Hypothalamus (tissue), 51 donors: ENCODE measurements at places on chromosomes 7 and 10.

GRCh38 chr7:41574377-41574776 is 128.5 kb downstream of the INHBA start:
- no peak for DNase-seq

DNA sequence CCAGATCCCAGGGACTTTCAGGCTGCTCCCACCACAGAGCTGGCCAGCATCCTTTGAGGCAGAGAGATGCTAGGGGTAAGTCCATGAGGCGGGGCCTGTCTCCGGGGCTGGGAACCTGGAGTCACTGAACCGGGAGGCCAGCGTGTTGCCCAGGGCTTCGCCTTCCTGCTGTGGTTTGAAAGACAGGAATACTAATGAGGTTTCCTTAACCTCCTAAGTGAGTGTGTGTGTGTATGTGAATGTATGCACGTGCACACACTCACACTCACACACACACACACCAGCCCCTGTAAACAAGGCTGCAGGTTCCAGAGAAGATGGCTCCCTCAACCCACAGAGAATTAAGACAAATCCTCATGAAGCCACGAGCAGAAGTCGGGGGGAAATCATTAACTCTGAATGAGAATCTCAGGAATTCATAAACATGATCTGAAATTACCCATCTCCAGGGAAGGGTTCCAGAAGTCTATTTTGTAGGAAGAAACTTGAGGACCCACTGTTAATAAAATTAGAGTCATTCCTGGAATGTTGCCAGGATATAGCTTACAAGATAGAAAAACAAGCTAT is 20.3 kb upstream of the PFKP start:
- DNase-seq = no peak

GRCh38 chr7:154472343-154472742 is 420.1 kb downstream of the DPP6 start:
- DNase-seq = no peak

GRCh38 chr10:6507311-6507710 is 72.8 kb downstream of the PRKCQ start:
- no peak for DNase-seq

DNA sequence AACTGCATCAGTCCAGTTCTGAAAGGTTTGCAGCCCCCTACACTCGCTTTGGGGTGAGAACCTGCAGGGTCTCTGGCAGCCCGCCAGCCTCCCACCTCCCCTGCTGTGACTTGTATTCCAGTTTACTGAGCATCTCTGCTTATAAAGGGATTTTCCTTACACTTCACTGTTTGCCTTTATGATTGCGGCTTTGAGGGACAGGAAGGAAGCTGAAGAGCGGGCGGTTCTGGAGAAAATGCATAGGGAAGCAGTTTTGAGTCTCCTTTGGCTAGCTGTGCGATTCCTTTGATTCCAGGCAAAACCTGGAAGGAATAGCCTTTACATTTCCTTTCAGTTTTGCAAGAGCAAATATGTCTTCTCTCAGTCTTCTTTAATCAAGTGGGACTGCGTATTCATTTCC is 65.0 kb upstream of the TRIM8 start:
- no peak for DNase-seq

GRCh38 chr7:81280531-81280930 is 361.7 kb upstream of the SEMA3C start:
- DNase-seq = no peak

DNA sequence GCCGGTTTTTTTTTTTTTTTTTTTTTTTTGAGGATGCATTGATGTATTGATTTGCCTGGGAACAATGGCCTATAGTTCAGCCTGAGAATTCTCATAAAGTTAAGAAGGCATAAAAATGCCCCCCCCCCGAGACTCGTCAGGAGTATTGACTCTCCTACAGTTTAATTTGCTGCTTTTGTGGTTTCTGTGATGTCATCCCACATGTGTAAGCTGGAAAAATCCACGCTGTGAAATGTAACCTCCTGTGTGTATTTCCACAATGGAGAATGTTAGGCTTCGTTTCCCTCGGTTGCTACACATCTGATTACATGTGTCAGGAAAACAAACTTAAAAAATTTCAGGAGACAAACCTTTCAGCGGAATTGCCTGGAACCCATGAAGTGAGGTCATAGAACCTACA is 117.9 kb downstream of the FANK1 start:
- no peak for DNase-seq

GRCh38 chr10:17179002-17179401 is 22.5 kb downstream of the TRDMT1 start:
- no peak for DNase-seq

GRCh38 chr10:54909165-54909564 is 108.1 kb upstream of the PCDH15 start:
- no peak for DNase-seq

GRCh38 chr7:44639671-44640321 is 33.4 kb downstream of the OGDH start:
- DNase-seq = peak; percentile 33

DNA sequence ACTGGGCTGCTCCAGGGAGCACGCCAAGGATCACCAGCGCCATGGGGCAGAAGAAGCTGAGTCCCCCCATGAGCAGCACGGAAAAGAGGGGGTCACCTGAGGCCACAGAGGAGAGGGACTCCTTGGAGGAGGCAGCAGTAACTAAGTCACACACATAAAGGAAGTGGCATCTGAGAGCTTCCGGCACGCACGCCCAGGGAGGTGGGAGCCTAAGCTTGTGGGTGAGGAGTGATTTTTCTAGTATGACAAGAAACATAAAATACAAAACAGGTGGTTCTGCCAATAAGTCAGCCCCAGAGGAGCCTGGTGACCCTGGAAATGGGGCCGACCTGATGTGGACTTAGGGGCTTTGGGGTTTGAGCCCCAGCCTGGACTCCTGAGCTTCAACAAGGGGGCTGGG is 60.8 kb downstream of the CARD11 start:
- no peak for DNase-seq

- DNase-seq = no peak
Measured at GRCh38 chr10:73758704-73759511, 14.7 kb downstream of the SEC24C start.

DNA sequence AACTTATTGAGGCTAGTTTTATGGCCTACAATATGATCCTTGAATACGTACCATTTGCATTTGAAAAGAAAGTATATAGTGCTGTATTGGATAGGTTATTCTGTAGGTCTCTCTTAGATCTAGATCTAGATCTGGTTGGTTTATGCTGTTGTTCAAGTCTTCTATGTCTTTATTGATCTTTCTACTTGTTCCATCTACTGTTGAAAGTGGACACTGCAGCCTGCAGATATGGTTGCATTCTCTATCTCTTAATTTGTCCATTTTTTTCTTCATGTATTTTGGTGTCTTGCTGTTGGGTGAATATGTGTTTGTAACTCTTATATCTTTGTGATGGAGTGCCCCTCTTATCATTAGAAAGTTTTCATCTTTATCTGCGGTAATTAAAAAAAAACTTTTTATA is 139.4 kb upstream of the PCDH15 start:
- DNase-seq = no peak

- DNase-seq = no peak
Measured at GRCh38 chr7:11726001-11726793, 105.8 kb downstream of the THSD7A start.

- DNase-seq = no peak
Measured at GRCh38 chr7:40220421-40220911, 85.7 kb downstream of the SUGCT start.

DNA sequence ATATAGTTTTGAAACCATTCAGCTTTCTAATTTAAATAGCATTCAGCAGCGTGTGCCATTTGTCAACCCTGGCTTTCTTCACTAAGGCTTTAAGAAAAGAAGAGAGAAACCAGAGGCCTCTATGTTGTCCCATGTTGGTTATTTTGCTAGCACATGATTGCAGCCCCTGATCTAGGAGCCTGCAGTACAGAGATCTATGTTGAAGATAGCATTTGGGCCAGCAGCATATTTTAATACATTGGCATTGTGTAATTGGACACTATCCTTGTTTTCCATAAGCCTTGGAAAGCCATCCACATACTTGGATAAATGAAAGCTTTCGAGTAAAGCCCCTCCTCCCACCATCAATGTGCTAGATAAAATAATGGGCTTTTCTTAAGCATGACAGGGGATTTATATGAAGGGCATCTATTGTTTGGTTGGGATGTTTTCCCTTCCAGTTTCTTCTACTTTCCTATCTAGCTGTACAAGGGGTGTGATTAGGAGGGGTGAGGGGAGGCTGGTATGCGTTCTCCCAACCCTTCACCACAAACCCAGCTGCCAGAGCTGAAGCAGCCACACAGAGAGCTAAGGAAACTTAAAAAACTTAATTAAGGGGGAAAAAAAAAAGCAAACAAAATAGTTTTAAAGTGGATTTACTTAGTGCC is 23.1 kb upstream of the SDHAF3 start:
- DNase-seq = no peak

DNA sequence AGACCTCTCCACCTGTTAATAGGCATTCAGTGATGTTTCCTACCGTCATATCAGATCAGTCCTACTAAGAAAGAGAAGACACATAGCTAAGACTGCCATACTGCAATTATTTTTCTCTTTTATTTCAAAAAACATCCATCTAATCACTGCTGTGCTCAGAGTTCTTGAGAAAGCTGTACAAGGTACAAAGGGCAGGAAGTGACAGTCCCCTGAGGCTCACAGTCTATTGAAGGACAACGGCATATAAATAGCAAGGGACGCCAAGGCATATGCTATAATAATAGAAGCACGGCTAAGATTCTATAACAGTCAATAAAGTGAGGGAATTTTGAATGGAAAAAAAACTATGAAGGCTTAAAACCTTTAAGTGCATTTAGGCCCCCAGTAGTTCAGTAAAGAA is 415.3 kb upstream of the NRP1 start:
- no peak for DNase-seq

DNA sequence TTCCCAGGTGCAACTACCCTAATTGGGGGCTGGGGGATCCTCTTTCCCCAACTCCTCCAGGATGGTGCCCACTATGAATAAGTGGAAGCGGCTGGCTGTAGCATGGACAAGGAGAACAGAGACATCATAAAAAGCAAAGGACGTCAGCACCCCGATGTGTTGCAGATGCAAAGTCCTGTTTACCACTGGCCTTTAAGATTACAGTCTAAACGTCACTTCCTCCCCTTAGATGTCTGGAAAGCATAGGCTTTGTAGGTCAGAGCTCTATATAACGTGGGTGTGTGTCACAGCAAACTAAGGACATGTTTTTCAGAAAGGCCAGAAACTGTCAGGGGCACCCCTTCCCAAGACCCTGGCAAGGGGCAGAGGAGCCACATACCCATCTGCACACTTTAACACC is 7.9 kb downstream of the COBL start:
- no peak for DNase-seq

- no peak for DNase-seq
Measured at GRCh38 chr10:31908157-31908556, 20.5 kb downstream of the ARHGAP12 start.

GRCh38 chr10:12782537-12782936 is 219.0 kb downstream of the CCDC3 start:
- DNase-seq = no peak

GRCh38 chr10:56537984-56538383 is 176.9 kb upstream of the ZWINT start:
- DNase-seq = no peak

DNA sequence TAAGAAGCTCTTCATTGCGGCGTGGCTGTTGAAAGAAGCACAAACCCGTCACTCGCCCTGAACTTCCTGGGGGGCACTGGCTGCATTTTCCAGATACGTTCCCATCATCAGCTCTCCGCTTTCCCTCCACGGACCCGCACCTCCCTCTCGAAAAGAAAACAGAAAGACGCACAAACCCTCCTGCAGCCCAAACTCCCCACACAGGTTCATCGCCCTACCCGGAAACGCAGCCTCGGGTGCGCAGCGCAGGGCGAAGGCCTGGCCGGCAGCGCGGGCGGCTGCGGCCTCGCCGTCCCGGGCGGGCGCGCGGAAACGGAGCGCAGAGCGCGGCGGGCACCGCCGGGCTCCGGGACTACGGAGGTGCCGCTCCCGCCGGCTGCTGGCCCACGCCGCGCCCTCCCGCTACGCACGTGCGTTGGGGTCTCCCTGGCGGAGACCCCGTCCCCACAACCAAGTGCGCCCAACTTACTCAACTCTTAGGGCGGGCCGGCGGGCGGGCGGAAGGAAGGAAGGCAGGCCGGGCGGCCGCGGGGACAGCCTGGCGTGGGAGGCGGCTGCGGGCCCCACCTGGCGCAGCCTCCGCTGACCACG is 822 bp downstream of the ZNF800 start:
- DNase-seq = no peak

DNA sequence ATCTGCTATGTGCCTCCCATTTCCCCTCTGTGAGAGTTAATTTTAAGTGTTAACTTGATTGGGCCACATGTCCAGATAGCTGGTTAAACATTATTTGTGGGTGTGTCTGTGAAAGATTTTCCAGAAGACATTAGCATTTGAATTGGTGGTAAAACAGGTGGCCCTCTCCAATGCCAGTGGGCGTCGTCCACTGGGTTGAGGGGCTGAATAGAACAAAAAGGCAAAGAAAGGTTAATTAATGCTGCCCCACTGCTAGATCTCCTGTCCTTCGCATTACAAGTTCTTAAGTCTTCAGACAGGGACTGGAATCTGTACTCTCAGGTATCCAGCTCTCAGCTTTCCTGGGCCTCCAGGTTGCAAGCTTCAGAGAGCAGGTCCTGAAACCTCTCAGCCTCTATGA is 1160.9 kb upstream of the LRRN3 start:
- DNase-seq = no peak

- DNase-seq = no peak
Measured at GRCh38 chr10:86357676-86358075, 8.9 kb downstream of the GRID1 start.

- DNase-seq = no peak
Measured at GRCh38 chr10:33035411-33035810, 77.4 kb upstream of the ITGB1 start.

GRCh38 chr10:51119441-51119840 is 45.2 kb downstream of the PRKG1 start:
- DNase-seq = no peak

DNA sequence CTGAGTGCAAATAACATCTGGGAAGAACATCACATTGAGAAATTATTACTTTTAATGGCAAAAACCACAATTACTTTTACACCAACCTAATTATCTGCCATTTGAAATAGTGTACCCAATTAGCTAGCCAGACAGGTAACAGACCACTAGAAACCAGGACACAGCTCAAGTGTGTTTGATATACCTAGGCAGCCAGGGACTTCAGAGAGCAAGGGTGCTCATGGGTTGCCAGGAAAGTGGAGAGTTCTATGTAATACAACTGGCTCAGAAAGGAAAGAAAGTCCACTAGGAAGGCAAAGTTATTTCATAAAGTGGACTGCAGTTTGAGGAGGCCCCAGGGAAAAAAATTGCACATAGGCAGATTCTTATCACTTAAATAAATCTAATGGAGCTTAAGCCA is 50.0 kb upstream of the PTN start:
- DNase-seq = no peak

- DNase-seq = no peak
Measured at GRCh38 chr10:46299536-46300369, 13.0 kb downstream of the ANTXRL start.

DNA sequence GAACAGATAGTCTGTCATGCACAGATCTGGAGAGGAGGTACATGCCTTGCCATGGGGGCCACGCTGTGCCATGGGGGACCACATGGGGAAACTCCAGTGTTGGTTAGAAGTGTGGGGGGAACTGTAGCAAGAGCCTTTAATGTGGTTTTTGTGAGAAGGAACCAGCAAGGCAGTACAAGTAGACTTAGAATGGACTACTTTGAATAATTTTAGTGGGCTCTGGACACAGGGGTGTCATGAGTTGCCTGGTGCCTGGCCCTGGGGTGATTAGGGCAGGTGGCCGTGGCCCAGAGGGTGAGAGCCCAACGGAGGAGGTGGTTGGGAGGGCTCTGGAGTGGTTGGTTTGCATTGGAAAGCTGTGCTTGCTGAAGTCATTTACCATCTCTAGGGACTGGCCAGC is 77.2 kb downstream of the CXCL12 start:
- no peak for DNase-seq

GRCh38 chr7:55053651-55054571 is 35.1 kb downstream of the EGFR start:
- DNase-seq = no peak
